ENCODE measurements at places on chromosomes 1 and 21.

- no peak for DNase-seq
Observed at GRCh38 chr1:115348636-115349035, 10.6 kb upstream of the NGF start.

DNA sequence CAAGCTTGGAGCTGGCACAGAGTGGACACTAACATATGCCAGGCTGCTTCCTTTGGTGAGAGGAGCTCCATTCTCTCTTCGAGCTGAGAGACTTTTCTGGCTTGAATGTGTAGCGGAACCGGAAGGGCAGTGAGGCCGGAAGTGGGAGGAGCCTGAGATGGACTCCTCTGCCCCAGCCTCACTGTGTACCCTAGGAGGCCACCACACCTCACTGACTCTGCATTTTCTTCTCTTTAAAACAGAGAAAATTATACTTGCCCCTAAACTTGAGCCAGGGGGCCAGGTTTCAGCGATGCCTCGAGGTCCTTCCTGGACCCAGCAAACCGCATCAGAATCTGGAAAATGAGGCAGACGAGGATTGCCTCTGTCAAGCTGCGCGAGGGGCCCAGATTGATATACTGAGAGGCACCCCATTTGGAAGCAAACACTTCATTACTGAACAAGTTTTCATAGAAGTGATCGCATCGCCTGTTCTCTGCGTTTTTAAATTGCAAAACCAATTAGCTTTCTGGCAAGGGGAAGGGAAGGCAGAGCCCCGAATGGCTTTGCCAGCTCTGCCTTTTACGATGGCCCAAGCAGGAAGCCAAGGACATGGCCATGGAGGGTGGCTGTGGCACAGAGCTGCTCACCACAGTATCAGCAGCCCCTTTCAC lies 708.1 kb downstream of the PTPRU start:
- no peak for DNase-seq

- no peak for DNase-seq
Observed at GRCh38 chr21:28257276-28257675, 735.4 kb downstream of the LTN1 start.

DNA sequence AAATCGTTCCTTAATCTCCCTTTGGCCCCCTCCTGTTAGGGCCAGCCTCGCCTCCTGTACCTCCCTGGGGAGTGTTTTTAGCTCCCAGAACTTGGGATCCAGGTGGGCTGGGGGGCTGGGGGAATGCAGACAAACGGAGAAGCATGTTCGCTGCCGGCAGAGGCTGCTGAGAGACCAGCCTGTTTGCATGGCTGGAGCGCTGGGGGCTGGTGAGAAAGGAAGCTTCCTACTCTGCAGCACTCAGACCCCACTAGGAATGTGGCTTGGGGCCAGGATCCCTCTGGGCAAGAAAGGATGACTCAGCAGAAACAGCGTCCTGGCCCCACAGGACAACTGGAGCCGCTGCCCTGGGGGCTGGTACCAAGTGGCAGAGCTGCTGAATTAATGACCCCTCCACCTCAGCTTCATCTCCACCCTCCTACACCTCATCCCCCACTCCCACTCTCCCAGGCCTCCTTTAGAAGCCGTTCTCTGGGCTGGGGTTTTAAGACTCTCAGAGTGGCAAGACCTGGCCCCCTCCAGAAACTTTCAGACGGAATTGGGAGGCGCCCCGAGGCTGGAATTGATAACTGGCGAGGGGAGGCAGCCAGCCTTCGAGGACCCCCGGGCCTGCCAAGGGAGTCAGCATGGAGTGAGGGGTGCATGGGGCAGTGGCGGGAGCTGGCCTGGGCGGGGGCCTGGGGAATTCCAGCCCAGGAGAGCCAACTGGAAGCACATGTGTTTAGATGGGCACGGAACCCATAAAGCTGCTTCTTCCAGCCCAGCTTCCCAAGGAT lies 28.5 kb upstream of the EPS8L3 start:
- DNase-seq = no peak

DNA sequence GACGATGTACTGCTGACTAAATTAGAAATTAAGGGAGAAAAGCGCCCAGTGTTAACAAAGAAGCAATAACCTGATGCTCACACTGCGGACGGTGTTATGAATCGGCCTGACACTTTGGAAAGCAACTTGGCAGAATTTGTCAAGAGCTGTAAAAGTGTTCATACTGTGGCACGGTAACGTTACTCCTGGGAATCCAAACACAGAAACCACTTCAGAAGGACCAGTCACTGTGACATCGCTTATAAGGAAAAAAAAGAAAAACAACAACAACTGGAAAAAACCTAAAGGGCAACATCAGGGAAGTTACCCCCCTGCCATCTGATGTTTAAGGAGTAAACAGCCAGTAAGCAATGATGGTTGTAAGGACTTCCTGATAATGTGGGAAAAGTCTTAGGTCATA lies 27.7 kb downstream of the CAPZB start:
- no peak for DNase-seq

DNA sequence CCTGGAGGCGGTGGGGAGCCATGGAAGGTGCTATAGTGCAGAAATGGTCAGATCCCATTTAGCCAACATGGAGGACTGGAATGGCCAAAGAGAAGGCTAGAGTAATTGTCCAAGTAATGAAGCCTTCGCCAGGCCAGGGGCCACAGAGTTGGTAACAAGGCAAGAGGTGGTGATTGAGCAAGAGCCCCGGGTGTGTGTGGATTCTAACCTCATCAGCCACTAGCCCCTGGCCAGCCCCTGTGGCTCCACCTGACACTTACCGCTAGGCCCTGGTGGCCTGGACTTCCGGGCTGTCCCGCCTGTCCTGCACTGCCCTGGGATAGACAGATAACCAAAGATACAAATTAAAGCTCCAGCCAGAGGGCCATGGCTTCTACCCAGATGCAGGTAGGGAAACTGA lies 9.9 kb downstream of the COL9A2 start:
- DNase-seq = no peak

DNA sequence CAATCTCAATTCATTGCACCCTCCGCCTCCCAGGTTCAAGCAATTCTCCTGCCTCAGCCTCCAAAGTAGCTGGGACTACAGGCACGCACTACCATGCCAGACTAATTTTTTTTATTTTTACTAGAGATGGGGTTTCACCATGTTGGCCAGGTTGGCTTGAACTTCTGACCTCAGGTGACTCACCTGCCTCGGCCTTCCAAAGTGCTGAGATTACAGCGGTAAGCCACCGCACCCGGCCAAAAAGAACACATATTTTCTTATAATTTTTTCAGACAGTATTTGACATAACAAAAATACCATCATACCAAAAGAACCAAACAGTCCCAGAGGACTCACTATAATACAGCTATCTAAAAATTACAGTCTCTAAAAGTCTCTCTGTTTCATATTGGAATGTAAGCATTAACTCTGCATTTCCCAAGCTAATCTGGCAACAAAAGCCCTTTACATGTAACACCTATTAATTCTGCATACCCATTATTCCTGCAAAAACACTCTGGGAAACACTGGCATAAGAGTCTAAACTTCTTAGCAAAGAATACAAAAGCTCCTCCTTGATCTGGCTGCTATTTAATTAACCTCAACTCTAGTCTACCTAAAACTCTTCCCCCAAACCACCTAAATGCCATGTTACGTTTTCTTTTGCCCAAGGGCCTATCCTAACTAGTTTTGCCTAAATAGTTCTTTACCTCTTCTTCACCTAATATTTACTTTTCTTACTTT lies 26.9 kb downstream of the WDR26 start:
- no peak for DNase-seq

DNA sequence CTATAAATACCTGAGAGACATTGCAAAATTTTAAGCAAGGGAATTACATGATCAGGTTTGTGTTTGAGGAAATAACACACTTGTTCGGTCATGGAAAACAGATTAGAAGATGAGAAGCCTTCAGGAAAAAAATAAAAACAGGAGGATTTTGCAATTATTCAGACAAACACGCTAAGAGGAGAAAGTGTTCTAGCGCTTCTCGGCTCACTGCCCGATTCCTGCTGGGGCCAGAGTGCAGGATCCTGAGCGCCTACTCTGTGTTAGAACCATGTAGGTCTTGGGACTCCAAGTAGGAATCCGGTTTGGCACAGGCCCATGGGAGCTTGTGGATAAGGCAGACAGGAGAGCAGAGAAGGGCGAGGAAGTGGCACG lies 8.1 kb upstream of the PRELP start:
- DNase-seq = no peak

GRCh38 chr1:109818271-109818987 lies 54.7 kb upstream of the EPS8L3 start:
- DNase-seq = no peak

DNA sequence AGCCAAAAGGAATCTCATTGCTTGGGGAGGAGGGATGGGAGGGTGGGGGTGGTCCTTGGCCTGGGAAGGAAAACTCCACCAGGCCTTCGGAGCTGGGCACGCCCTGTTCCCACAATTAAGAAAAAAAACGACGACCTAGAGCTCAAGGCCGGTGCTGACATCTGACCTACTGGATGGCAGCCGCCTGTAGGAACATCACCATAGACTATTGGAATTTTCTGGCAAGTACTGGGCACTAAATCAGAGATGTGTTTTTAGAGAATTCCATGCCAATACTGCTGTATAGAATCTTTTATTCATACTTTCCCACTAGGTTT lies 729 bp downstream of the NADK start:
- no peak for DNase-seq

- no peak for DNase-seq
Observed at GRCh38 chr21:38358098-38358497, 101.3 kb downstream of the KCNJ15 start.

DNA sequence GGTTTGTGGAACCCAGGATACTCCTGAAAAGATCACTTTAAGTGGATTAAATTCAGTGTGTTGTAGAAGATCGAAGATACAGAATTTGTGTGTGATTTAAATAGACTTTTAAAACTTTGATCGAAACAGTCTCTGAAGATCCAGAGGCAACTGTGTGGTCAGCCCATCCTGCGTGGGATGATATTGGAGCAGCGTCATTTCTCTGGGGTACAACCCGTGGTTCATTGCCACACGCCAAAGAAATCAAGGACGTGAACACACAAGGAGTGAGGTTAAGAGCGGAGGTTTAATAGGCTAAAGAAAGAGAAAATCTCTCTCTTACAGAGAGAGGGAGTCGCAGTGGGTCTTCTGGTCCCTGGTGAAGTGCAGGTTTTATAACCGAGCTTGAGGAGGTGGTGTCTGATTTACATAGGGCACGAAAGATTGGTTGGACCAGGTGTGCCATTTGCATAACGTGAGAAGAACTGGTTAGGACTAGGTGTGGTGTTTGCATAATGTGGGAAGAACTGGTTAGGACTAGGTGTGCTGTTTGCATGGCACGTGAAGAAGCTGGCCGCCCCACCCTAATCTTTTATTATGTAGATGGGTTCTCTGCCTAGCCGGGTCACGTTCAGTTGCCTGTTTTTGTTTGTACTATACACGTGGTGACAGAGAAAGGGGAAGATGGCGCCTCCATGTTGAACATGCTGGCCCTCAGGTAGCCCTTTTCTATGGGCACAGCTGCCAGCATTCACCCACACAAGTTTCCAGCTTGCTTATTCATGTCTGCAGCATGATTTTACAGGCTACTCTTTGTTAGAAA lies 82.3 kb downstream of the ADSS2 start:
- no peak for DNase-seq

DNA sequence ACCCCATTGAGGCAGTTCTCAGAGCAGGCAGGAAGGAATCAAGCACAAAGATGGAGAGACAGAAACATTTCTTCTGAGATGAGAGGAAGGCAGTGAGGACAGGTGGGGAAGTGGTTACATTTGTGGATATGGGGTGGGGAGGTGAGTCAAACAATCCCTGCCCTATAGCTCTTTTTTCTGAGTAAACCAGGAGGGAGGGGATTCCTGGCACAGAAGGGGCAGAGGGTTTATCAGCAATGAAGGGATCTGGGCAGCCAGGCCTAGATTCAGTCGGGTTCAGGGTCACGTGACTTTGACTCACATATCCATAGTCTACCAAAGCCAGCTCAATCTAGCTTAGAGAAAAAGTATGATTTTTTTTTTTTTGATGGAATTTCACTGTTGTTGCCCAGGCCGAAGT lies 15.7 kb upstream of the PHC2 start:
- DNase-seq = no peak

DNA sequence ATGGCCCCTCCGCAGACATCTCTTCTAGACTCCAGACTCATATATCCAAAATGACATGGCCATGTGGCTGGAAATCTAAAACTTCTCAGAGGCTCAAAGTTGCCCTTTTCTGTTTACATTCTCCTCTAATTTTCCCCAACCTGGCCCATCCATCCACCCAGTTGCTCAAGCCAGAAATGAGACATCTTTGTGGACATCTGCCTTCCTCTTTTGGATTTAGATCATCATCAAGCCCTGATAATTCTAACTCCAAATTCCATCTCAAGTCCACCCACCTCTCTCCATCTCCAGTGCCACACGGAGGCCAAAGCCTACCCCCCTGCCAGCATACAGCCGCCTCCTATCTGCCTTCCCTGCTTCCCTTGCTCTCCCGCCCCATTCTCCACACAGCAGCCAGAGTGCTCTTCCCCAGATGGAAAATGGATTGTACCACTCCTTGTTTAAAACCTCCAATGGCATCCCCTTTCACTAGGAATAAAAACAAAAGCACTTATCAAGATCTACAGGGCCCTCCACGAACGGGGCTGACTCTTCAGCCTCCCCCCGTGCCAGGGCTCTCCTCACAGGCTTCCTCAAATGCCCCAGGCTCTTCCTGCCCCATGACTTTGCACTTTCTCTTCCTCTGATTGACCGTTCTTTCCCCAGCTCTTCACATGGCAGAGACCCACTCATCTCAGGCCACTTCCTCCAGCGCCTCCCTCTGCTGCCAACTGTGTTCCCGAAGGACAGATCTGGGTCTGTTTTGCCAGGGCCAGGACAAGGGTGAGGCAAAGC lies 40.1 kb downstream of the SYT6 start:
- DNase-seq = no peak

DNA sequence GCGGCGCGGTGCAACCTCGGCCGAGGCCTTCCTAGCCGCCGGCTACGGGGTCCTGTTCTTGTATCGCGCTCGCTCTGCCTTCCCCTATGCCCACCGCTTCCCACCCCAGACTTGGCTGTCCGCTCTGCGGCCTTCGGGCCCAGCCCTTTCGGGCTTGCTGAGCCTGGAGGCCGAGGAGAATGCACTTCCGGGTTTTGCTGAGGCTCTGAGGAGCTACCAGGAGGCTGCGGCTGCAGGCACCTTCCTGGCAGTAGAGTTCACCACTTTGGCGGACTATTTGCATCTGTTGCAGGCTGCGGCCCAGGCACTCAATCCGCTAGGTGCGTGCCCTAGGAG lies 379 bp downstream of the PPCS start:
- no peak for DNase-seq

DNA sequence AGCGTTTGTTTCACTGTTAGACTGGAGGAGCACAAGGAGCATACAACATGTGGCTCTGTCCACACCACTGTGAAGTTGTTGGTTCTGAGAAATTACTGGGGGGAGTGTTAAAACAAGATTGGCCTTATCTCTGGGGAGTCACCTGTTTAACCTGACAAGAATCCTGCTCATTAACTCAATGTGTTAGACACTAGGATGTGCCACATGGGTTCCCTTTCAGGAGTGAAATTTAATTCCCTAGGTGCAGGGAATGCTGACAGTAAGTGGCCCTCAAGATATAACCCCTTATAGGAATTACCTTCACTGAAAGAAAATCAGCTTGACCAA lies 45.8 kb upstream of the WNT2B start:
- DNase-seq = no peak
